ENCODE measurements at places on chromosomes 1 and 21.

DNA sequence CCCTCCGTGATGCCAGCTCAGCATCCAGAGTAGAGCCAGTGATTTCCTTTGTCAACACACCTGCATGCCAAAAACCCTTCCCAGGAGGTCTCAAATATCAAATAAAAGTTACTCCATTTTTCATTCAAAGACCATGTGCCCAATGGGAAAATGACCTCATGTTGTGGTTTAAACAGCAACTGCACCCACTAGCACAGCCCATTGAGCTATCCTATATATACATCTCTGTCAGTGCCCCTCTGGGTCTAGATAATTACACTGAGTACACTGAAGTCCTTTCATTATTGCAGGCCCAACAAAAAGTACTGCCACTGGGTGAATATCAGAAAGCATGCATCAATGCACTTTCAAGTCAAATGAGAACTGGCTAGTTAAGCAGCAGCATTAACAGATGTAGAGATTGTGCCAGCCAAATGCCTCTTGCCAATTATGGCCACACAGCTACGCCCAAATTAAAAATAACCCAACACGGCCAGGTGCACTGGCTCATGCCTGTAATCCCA, 117.7 kb downstream of the SLC45A1 start:
- H3K27ac ChIP-seq: no peak overlapping the region
- DNase-seq: no peak
- H3K27me3 ChIP-seq: no peaks in the 10 kb centered on the region

DNA sequence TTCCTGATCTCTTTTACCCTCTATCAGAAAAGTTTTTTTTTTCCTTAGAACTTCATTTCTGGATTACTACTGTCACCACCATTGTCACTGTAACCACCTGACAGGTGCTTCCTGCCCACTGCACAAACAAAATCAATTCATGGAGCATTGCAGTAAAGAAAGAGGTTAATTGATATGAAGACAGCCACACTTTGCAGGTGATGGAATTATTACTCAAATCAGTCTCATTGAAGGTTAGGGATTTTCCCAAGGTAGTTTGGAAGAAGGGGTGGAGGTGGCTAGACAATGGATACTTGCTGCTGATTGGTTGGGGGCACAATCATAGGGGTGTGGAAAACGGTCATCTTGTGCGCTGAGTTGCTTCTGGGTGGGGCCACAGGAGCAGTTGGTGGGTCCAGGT, 230.8 kb upstream of the CACYBP start:
- H3K4me3 ChIP-seq: no peak overlapping the region
- no peaks in the 10 kb centered on the region for H3K36me3 ChIP-seq
- peaks cover 34% of the 10 kb centered on the region for H3K4me1 ChIP-seq
- DNase-seq: peak; percentile 37
- H3K27me3 ChIP-seq: no peaks in the 10 kb centered on the region
- peak overlapping the region; percentile 28 for H3K27ac ChIP-seq

DNA sequence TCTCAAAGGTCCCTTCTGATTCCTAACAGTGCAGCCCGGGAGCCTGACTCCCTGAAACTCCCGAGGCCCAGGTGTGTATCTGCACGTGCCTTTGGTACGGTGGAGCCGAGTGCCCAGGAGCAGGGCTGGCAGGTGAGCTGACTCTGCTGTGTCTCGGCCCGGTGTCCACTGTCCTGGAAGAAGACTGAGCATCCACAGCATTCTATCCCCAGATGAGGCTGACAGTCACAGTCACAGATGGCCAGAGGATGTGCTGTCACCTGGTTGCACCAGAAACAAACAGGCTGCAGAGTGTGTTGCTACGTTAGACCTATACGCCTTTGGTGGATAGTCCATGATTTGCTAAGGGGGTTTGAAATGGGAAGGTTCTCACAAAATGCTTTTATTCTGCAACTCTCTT, 9.8 kb downstream of the ETV3L start:
- no peak for DNase-seq
- H3K4me3 ChIP-seq: no peak overlapping the region
- no peaks in the 10 kb centered on the region for H3K27me3 ChIP-seq

DNA sequence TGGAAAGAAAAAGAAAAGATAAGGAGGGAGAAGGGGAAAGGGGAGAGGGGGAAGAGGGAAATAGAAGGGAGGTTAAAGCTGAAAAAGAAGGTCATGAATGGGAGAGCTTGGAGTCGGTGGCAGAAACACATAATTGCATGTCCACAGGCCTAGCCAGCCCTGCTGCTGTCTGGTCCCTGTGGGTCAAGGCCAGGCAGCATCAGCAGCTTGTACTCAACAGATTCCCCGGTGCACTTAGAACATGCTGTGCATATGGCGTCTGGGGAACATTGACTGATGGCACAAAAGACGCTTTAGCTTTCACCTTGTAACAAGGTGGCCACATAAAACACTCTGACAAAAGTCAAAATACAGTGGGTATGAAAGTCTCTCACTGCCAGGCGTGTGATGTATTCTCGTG, 25.9 kb downstream of the COG2 start:
- no peak overlapping the region for H3K4me3 ChIP-seq
- no peak overlapping the region for H3K27ac ChIP-seq
- no peaks in the 10 kb centered on the region for H3K27me3 ChIP-seq
- no peak for DNase-seq

DNA sequence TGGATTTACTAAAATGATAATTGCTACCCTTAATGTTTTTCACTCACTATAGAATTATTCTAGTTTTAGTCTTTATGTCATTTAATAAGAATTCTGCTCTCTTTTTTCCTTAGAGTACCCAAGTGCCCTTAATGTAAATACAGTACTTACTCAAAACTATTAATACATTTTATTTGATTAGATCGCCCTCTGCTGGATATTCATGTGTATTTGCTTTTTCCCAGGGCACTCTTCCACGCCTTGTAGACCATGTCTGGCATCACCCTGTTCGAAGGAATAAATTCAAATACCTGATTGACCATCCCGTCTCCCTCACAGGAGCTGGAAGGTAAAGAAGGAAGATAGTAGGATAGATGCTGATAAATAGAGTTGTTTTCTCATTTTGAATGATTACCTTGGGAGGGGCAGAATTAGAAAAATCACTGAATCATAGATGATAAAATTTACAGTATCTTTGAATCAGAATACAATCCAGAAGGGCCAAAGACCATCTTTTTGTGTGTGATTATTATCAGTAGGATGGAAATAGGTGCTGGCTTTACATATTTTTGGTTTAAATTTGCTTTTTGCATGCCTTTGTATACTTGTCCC, 4.1 kb downstream of the AXDND1 start:
- no peak overlapping the region for H3K27ac ChIP-seq
- no peak overlapping the region for H3K4me3 ChIP-seq
- peak; percentile 85 for DNase-seq
- no peaks in the 10 kb centered on the region for H3K36me3 ChIP-seq
- H3K4me1 ChIP-seq: peaks cover 3% of the 10 kb centered on the region
- H3K27me3 ChIP-seq: no peaks in the 10 kb centered on the region

- no peaks in the 10 kb centered on the region for H3K36me3 ChIP-seq
- DNase-seq: no peak
- H3K27ac ChIP-seq: no peak overlapping the region
- H3K4me1 ChIP-seq: no peaks in the 10 kb centered on the region
These were observed 1049.5 kb upstream of the ADGRL2 start for GRCh38 chr1:80751204-80751603.

DNA sequence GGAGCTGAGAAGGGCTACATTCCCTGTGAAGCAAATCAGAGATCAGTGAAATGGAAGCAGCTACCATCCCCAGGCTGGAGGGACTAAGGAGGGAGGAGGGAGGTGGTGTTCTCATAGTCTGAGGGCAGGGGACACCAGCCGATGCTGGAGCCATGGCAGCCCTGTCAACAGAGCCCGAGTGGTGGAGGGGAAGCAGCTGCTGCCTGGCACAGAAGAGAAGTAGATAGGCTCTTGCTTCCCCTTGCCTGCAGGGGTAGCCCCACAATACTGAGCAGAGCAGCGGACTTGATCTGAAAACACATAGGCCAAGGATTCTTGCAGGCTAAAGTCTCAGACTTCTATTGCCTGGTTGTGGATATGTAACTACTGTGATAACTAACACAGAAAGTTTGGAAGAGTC, 255.1 kb downstream of the FGGY start:
- no peak for DNase-seq
- H3K27me3 ChIP-seq: no peaks in the 10 kb centered on the region
- no peaks in the 10 kb centered on the region for H3K4me1 ChIP-seq
